ENCODE measurements at places on chromosomes 1 and 21. TPM values are rescaled to one million over a fixed set of nuclear protein-coding genes. Genes with fewer than 3 reads are reported as not detected.
A peak's percentile ranks its signal among the peaks of the same experiment; 100 is the strongest.

The ACADM gene
- polyA plus RNA-seq = 188 TPM

The KCNJ15 gene
- 0.12 TPM for polyA plus RNA-seq

- H3K4me3 ChIP-seq = no peak overlapping the region
- no peaks in the 10 kb centered on the region for H3K4me1 ChIP-seq
- no peaks in the 10 kb centered on the region for H3K27me3 ChIP-seq
- no peak for DNase-seq
- H3K36me3 ChIP-seq = no peaks in the 10 kb centered on the region
- peak overlapping the region; percentile 71 for H3K27ac ChIP-seq
These were observed 3.7 kb downstream of the SLC19A1 start for GRCh38 chr21:45538381-45539045.

- H3K27me3 ChIP-seq = no peaks in the 10 kb centered on the region
- H3K27ac ChIP-seq = no peak overlapping the region
- peaks cover 3% of the 10 kb centered on the region for H3K4me1 ChIP-seq
- no peak for DNase-seq
- no peak overlapping the region for H3K4me3 ChIP-seq
These were observed 196.9 kb upstream of the C8B start for GRCh38 chr1:57162607-57163261.

GRCh38 chr1:220708936-220709801 is 19.0 kb downstream of the C1orf115 start:
- no peaks in the 10 kb centered on the region for H3K4me1 ChIP-seq
- H3K27ac ChIP-seq = peak overlapping the region; percentile 51
- peak; percentile 67 for DNase-seq
- H3K4me3 ChIP-seq = no peak overlapping the region
- H3K36me3 ChIP-seq = no peaks in the 10 kb centered on the region
- no peaks in the 10 kb centered on the region for H3K27me3 ChIP-seq

GRCh38 chr1:220420726-220421125 is 107.2 kb upstream of the MARK1 start:
- no peaks in the 10 kb centered on the region for H3K36me3 ChIP-seq
- H3K4me1 ChIP-seq = no peaks in the 10 kb centered on the region
- H3K27ac ChIP-seq = no peak overlapping the region
- no peaks in the 10 kb centered on the region for H3K27me3 ChIP-seq
- DNase-seq = no peak
